Kidney glomerular epithelial cell (primary cell): ENCODE measurements at places on chromosomes 3 and 15.

GRCh38 chr3:159260049-159260662 is 458.3 kb downstream of the MFSD1 start:
- DNase-seq = peak; percentile 51

GRCh38 chr3:189773056-189773455 is 141.9 kb downstream of the TP63 start:
- DNase-seq = no peak

DNA sequence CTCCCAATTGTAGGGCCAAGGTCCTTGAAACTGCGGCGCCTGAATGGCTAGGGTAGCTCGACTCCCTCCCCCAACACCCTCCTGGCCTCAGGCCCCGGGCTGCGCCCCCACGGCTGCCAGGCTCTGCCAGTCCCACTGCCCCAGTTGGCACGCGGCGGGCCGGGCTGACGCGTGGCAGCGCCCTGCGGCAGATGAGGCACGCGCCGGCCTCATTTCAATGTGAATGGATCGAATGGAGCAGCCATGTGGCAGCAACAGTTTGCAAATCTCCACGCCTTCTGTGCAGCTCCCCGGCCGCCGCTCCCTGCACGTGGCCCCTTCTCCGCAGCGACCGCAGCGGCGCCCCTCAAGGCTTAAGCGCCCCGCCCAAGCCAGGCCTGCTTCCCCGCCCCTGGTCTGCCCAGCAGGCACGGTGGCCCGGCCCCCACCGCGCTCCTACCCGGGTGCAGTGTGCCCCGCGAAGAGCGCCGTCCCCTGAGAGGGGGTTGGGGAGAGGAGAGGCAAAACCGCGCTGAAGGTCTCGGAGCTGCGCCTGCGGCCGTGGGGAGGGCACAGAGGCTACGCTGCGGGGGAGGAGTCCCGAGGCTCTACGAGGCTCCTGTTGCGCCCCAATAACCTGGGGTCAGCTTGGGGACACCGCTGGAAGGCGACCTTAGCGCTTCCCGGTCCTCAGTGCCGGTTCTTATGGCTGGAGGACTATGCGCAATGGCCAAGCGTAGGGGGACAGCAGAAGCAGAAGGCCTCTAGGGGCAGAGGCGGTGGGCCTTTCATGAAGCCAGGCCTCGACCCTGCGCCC is 3.1 kb upstream of the DLL4 start:
- DNase-seq = no peak

- no peak for DNase-seq
These were observed 17.7 kb downstream of the CLEC3B start for GRCh38 chr3:45043728-45044299.

GRCh38 chr3:128400671-128401070 is 66.0 kb downstream of the DNAJB8 start:
- no peak for DNase-seq

GRCh38 chr3:107684431-107684925 is 161.7 kb downstream of the BBX start:
- no peak for DNase-seq

- no peak for DNase-seq
These were observed 1.8 kb downstream of the MUC4 start for GRCh38 chr3:195809796-195810454.

DNA sequence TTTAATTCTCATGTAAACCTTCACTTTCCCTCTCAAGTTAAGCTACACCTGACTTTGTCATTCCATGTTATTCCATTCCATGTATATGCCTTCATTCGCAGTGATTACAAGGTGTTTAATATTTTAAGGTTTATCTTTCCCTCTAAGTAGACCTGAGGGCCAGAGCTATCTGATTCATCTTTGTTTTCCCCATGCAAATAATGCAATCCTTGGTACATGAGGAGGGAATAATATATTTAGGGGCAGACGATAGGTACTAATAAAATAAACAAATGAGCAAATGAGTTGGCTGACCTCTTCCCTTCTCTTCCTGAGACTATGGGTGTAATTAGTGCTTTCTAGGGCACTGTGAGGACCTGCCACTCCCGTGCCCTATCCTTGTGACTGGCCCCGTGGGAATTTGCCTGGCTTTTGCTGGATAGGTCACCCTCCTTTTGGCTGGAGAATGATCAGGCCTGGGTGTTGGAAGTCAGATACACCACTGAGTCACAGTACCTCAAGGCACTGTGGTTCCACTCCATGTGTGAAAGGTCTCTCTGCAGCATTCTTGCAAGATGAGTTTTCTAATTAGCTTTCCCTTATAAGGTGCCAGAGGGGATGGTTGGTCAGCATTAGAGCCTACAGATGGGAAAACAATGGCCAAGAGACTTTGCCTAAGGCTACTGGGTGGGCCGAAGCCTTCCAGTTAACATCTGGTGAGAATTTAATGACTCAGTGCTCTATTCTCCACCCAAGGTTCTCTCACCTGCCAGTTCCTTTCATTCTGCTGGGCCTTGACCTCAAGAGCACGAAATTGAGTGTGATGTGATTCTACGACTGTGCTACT is 183.2 kb downstream of the P3H2 start:
- peak; percentile 99 for DNase-seq

- DNase-seq = peak; percentile 93
These were observed 8.1 kb downstream of the SPATA12 start for GRCh38 chr3:57068437-57069089.

GRCh38 chr15:98815207-98815606 is 166.9 kb downstream of the IGF1R start:
- no peak for DNase-seq

GRCh38 chr15:85618956-85619491 is 175.7 kb downstream of the KLHL25 start:
- DNase-seq = peak; percentile 89

DNA sequence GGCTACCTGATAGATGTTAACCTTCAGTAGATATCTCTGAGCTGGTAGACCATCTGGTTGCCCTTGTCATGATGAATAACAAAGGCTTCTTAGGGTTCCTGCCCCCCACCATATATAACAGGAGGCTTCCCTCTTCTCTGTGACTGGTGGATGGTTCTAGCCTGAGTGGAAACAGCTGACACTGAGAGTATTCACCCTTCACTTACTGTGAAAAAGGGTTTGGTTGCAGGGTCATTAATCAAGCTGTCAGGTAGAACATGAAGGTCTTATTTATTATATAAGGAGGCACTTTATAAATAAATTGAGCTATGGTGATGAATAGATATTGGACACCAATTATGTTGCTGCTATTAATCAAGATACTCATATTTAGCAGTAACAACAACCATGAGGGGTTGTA is 58.6 kb downstream of the CACNA2D3 start:
- DNase-seq = no peak

DNA sequence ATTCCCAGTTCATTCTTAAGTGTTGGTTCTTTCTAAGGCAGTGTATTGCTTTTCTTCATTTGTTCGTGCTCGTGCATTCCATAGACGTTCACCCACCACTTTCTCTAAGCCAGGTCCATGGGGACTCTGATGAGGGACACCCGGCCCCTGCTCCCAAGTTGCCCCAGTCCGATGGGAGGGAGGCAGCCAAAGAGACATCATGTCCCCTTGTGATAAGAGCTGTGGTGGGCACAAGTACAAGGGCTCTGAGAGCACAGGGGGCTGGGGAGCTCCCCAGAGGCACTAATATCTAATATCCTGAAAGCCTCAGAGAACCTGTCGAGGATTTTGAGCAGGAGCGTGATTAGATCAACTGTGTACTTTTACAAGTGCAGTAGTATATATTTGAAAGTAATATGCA is 6.3 kb downstream of the SPSB4 start:
- DNase-seq = no peak

GRCh38 chr15:49645941-49646340 is 25.1 kb downstream of the DTWD1 start:
- DNase-seq = peak; percentile 94

- no peak for DNase-seq
These were observed 623.5 kb downstream of the EDEM1 start for GRCh38 chr3:5811016-5811415.

- DNase-seq = no peak
These were observed 56.3 kb downstream of the APBA2 start for GRCh38 chr15:28942046-28942445.

DNA sequence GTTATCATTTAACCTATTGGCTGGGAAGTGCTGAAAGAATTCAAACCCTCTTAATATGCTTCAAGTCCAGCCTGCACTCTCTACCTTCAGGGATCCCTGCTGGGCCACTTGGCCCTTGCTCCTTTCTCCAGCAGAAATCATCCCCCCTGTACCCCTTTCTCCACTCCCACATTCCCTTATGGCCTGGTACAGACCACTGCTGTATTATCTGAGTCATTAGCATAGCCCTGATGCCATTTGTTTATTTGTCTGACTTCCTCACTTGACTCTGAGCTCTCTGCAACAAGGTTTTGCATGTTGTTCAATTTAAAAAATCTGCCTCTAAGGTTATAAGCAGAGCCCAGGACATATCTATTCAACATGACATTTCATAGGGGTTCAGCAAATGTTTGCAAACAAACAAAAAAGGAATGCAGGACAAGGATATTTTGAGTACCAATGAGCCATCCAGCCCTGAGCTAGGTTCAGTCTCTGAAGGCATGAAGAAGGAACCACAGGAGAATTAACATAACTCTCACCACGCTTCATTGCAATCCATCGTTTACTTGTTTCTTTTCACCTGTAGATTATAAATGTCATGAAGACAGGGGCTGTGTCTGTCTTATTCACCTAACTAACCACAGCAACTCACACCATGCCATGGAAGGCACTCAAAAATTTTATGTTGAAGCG is 26.6 kb upstream of the HES1 start:
- peak; percentile 13 for DNase-seq

- DNase-seq = no peak
These were observed 69.5 kb downstream of the CADPS start for GRCh38 chr3:62805580-62806277.

- no peak for DNase-seq
These were observed 23.4 kb downstream of the STRIT1 start for GRCh38 chr3:155270063-155270462.

DNA sequence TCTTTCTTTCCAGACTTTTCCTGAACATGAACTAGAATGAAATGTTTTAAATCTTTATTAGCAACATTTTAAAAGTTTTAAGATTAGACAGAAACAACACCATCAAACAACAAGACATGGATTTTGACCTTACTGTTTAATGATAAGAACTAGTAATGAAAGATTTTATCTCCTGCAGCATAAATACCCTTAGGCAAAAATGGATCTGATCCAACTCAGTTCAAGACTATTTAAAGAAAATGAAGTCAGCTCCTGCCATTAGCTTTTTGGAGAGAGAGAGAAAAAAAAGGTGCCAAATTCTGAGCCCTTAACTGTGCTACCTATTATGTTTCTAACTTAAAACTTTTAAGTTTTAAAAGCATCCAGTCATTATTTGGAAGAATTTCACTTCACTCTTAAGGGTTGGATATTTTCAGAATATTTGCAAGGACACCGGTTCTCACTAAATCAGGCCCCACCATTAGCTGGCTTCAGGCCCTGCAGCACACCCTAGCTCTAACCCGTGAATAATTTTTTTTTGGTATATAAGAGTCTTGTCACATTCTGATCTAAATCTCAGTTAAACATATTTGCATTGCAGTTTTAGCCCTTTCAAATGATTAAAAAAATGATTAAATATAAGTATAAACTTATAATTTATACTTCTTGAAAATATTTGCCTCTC is 60.0 kb downstream of the NR1I2 start:
- no peak for DNase-seq

DNA sequence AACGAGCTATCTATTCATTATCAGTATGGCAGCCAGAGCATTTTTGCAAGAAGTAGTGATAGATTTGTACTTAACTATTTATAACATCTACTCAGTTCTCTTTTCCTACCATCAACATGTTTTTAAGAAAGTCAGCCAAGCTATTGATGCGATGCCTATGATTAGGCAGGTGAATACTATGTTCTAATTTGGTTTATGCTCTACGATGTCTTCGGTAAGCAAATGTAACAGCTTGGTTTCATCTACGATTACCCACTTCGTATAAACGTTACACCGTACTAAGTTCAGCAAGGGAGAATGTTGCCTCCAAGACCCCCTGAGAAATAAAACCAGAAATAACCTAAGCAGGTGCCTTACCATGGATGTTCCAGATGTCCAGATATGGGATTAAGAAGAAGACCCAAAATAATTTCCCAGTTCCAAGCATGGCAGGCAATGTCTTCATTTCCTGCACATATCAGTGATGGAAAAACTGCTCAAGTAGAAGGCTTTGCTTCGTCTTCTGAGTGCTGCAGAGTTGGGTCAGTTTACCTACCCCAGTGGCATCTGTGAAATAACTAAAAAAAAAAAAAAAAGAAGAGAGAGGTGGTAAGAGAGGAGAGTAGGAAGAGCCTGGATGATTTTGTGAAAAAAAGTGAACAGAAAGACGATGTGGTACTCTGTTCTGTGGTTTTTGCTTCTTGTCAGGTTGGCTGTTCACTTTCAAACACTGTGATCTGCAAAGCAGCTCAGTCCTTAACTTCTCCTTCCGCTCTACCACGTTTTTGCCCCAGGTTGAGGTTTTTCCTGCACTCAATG is at the start of gene BTLA:
BTLA (minus strand) TSS at position 559 of the 798 bp plus-strand sequence; CDS start at position 445, 114 bp downstream.
- DNase-seq = no peak

DNA sequence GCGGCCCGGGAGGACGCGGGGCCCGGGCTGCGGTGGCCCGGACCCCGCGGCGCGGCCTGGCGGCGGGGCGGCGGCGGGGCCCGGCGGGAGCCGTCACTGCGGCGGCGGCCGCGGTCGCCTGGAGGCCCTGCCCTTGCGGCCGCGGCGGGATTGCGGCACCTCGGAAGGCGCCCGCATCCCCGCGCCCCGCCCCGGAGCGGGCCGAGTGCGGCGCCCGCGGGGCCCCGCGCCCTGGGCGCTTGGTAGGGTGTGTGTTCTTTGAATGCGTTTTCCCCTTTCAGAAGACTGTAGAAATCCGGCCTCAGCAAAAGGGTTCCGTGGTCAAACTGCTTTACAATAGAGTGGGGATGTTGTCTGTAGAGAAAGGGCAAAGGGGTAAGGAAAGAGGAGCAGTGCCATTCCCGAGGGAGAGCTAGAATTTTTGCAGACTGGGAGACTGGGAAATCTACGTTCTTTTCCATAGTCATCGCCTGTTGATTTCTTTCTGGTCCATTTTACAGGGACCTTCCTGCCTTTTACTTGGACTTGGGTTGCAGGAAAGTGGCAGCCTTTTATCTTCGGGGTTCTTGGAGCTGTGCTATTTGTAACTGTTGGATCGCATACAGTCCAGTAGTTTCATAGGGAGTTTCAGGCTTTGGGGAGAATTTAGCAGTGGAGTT is 630 bp downstream of the SNRK start:
- DNase-seq = no peak

- DNase-seq = no peak
These were observed 12.5 kb downstream of the RAB27A start for GRCh38 chr15:55277116-55277564.

- DNase-seq = no peak
These were observed 241.7 kb downstream of the ATP8B4 start for GRCh38 chr15:49877117-49877872.

GRCh38 chr3:74465715-74466410 is 148.6 kb downstream of the CNTN3 start:
- no peak for DNase-seq
